Mucosa of descending colon (tissue), 3 donors: ENCODE measurements at places on chromosomes 7 and 10. TPM values are rescaled to one million over a fixed set of nuclear protein-coding genes. Genes with fewer than 3 reads are reported as not detected.

GRCh38 chr10:66931340-66931948 lies 5.6 kb downstream of the LRRTM3 start:
- DNase-seq: peak; percentile 17

DNA sequence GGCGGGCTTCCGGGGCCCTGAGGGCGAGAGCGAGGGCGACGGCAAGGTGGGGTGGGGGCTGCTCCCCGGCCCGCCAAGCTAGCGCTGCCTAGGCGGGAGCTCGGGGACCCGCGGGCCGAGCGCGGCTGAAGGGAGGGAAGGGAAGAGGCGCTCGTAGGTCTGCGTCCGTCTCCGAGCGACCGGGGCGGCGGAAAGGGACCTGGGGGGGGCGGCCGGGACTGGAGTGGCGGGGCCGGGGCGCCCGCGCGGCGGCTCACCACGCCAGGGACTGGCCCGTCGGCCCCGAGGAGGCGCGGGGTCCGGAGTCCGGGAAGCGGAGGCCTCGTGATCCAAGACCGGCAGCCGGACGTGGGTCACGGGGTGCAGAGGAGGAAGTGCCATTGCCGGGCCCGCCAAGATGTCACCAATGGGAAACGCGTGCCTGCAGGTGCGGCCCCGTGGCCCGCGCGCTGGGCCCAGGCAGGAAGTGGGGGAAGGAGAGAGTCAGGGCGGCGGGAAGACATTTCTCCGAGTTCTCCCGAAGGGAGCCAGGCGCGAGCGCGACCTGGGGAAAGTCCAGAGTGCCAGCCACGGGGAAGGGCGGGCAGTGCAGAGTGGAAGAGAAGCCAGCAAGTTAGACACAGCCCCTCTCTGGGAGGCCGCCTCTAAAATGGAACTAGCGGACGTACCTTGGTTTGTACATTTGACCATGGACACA lies 11.9 kb downstream of the HNRNPF start:
- DNase-seq: peak; percentile 95

- DNase-seq: peak; percentile 45
Observed at GRCh38 chr7:11203683-11204082, 230.0 kb downstream of the PHF14 start.

- DNase-seq: no peak
Observed at GRCh38 chr10:50613150-50613549, 10.6 kb downstream of the SGMS1 start.

GRCh38 chr10:28113202-28113601 lies 114.3 kb upstream of the ODAD2 start:
- DNase-seq: no peak

DNA sequence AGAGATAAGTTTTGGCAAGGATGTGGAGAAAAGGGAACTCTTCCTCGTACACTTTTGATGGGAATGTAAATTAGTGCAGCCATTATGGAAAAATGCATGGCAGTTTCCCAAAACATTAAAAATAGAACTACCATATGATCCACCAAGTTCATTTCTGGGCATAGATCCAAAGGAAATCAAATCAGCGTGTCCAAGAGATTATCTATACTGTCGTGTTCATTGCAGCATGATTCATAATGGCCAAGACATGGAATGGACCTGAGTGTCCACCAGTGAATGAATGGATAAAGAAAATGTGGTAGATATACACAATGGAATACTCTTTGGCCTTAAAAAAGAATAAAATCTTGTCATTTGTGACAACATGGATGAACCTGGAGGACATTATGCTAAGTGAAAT lies 70.3 kb upstream of the RSU1 start:
- DNase-seq: no peak

- DNase-seq: no peak
Observed at GRCh38 chr7:24595671-24596418, 22.6 kb downstream of the PALS2 start.

DNA sequence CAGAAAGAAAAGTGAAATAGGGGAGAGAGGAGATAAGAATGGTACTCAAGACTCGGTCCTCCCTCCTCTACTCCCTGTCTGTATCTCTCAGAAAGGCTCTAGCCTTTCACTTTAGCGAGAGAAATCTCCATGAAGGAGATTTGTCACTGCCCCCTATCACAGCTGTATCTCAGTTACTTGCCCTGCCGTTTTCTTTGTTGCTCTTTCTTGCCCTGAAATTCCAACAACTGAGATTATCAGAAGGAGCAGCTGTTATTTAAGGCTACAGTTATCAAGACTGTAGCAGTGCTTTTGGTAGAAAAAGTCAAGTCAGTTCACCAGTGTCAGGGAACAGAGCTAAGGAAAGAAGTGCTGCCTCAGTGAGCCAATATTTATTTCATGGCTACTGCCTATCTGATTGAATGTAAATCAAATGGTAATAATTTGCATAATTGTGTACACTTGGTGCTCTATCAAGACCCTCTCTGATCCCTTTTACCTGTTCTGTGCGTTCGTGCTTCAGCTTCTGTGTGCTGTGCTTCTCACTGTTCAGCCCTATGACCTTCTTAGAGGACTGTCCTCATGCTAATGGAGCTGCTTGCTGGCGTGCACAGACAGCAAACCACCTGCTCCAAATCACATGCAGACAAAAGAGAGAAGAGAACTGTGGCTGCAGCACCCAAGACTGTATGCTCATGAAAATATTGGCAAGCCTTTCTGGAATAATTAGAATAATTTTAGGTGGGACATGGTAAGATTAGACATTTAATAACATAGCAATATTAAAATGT lies 180.2 kb upstream of the FAM3C start:
- no peak for DNase-seq

GRCh38 chr7:33940503-33940902 lies 35.2 kb downstream of the BMPER start:
- no peak for DNase-seq

GRCh38 chr10:44974628-44975430 lies 3.8 kb downstream of the DEPP1 start:
- peak; percentile 79 for DNase-seq

DNA sequence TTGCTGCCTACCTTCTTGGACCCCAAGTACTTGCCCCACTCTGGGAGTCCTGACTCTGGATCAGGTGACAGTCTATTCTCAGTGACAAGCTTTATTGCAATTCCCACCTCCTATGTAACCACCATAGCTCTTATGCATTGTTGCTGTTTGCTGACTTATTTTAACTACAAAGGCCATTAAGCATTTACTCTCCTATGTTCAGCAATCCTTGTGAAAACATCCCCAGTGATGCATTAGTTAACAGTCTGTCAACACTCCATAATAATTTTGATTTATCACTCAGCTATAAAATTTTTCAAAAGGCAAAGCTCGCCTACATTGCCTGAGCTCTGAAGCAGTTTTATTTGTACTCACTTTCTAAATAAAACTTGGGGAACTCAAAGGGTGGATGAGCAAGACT lies 871.8 kb upstream of the SORCS1 start:
- no peak for DNase-seq

- DNase-seq: no peak
Observed at GRCh38 chr10:77867124-77867719, 59.3 kb downstream of the DLG5 start.

DNA sequence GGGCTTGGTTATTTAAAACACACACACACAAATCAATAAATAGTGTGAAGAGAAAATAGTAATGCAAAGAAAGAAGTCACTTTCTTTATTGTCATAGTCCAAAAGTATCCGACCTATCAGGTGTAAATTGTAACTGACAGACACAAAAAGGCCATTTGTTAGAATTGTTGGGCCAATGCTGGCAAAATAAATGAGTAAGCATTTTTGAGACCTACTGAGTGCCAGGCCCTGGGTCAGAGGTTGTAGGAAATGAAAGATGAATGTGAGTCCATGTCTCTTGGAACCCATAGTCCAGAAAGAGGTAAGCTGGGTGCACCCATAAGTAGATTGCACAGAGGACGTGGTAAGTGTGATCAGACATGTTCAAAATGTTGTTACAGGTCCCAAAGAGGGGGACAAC lies 13.5 kb upstream of the EGR2 start:
- DNase-seq: no peak

DNA sequence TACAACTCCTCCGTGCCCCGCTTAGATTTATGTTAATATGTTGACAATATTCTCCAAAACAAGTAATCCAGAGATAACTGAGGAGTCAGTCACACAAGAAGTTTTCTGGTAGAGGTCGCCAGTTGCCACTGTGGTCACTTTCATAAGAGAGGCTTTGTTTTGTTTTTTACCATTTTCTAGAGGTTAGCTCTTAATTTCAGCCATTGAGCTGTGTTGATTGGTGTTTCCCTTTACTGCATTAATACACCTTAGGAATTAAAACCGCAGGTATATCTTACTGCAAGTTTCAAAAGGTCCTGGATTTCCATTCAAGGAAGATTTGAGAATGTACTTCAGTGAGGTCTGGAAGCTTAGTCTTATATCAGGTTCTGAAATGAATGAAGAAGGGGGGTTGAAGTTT lies 3.5 kb downstream of the BMI1 start:
- DNase-seq: no peak

DNA sequence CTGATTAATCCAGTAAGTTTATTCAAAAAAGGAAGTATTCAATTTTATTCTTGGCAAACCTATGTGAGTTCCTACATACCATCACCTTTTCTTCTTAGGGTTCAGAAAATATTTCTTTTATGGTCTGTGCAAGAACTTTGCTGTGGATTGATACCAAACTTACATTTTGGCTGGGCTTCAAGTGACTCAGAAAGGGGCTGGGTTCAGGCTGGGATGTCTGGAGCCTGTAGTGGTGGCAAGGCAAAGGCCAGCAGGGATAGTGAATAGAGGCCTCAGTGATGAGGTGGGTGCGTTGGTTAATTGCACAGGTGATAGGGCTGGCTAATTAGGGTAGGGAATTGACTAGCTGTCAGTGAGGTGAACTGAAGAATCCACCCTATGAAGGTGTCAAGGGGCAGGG lies 40.2 kb upstream of the ATXN7L1 start:
- DNase-seq: no peak

DNA sequence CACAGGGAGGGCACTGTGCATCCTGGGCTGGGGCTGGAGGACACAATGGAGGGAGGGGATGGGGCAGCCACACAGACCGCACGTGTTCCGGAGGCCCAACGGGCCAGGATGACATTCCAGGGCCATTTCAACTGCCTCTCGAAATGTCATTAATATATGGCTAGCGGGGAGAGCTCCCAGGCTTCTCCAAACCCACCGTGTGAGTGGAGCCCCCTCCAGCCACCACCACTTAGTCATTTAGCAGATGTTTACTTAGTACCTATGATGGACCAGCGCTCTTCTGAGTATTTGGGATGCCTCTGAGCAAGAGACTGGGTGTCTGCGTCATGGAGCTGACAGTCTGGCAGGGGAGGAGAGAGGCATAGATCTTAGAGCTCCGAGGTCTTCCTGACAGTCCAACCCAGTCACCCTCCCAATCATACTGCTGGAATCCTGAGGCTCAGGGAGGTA lies 107.3 kb downstream of the ZMIZ1 start:
- DNase-seq: no peak

GRCh38 chr10:48678041-48678440 lies 6.6 kb upstream of the WDFY4 start:
- no peak for DNase-seq

DNA sequence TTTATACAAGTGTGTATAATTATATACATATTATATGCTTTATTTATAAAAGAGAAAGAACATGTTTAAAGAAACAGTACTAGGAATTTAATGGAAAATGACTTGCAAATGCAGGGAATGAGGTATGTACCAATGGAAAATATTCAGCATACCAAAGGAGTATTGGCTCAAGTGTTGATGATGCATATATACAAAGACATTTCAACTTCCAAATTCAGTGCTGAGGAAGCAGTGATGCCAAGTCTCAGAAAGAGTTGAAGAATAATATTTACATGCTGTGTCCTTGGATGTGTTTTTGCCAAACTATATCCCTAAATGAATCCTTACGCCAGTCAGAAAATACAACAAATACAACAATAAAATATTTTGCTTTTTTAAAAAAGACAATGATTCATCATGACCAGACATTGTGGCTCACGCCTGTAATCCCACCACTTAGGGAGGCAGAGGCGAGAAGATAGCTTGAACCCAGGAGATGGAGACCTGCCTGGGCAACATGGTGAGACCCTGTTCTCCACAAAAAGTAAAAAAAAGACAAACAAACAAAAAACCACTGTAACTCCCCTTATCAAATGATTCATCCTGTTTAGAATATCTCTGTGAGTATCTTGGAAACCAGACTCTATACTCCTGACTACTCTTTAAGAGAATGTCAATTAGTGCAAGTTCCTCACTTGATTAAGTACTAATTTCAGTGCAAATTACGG lies 157.2 kb downstream of the CHRM2 start:
- no peak for DNase-seq

- DNase-seq: no peak
Observed at GRCh38 chr7:148814922-148815559, 69.0 kb downstream of the EZH2 start.

Gene AKR1B1
- 51.1 TPM for total RNA-seq

Gene NEBL
- total RNA-seq: 22.0 TPM

Gene HEPACAM2
- total RNA-seq: 24.2 TPM

Gene SCIN
- 77.1 TPM for total RNA-seq

Gene SLC25A40
- 29.0 TPM for total RNA-seq

Gene PILRA
- 15.9 TPM for total RNA-seq

Gene ZNF33A
- total RNA-seq: 36.5 TPM

Gene TMEM140
- 14.7 TPM for total RNA-seq

Gene CASTOR2
- total RNA-seq: 7.6 TPM

Gene FEZF1
- total RNA-seq: not detected
